Left renal pelvis (tissue), 4 donors: ENCODE measurements at places on chromosomes 11 and 22.

DNA sequence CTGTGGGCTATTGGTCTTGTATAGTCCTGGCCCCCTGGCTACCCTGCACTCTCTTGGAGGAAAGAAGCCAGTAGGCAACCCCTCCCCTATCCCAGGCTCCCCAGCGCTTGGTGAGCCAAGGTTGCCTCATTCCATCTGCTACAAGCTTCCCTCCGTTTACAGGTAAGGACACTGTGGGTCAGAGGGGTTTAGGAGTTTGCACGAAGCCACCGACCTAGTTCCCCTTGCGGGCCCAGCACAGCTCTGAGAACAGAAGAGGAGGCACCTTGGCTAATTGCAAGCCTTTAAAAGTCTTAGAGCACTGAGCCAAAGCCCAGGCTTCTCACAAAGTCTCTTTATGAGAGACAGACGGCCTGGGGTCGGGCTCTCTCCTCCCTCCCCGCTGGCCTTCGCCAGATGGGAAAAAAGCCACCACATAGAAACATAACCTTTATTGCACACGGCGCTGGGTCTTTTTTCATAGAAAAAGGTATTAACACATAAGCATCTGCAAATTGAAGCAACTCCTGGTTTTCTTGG lies 99.8 kb downstream of the CEP164 start:
- no peak for DNase-seq

GRCh38 chr11:90426442-90426841 lies 203.6 kb upstream of the CHORDC1 start:
- DNase-seq, result no peak

DNA sequence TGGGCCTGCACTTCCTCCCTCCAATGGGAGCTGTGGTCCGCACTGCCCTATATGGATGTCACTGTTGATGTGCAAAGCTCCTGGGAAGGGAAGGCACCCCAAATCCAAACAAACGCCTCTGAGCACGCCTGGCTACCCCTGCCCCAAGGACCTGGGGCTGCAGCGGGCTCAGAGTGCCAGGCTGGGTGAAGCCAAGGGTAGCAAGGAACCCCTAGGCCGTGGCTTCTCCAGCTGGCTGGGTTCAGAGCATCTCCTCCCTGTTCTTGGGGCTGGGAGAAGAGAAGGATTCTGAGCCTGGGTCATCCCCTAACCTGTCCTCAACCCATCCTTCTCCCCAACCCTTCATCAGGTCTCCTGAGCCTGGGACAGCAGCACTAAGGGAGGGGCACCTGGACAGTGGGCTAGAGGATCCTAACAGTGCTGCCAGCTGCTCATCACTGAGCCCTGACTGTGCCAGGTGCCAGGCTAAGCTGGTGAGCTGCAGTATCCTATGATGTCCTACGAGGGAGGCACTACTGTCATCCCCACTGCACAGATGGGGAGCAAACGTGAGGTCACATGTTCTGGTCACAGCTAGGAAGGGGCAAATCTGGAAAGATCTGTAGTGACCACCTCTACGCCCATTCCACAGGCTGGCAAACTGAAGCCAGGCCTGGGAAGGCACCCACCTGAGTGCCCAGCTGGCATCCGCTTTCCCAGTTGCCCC lies 3.0 kb downstream of the SSTR3 start:
- DNase-seq, result no peak

GRCh38 chr11:2256293-2256913 lies 14.0 kb downstream of the ASCL2 start:
- no peak for DNase-seq

- no peak for DNase-seq
Observed at GRCh38 chr22:29156507-29156906, 49.2 kb upstream of the EMID1 start.
